Cortex of kidney (tissue), 1 donor: ENCODE measurements at places on chromosomes 12 and 14.

DNA sequence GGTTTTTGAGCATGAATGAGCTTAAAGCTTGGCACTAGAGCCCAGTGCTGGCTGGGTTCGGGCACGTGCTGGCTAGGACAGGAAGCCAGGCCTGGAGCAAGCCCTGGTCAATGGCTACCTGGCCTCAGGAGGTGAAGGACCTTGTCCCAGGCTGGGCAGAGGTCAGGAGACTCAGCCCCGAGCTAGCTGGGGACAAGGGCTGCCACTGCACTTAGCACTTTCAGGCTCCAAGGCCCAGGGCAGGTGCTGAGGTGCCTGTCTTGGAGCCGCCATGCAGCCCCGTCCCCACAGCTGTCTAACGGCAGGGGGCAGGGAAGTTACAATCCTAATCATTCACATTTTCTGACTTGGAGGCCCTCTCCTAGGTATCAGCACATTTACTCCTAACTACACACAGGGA is 4.3 kb upstream of the AQP6 start:
- DNase-seq, result no peak

DNA sequence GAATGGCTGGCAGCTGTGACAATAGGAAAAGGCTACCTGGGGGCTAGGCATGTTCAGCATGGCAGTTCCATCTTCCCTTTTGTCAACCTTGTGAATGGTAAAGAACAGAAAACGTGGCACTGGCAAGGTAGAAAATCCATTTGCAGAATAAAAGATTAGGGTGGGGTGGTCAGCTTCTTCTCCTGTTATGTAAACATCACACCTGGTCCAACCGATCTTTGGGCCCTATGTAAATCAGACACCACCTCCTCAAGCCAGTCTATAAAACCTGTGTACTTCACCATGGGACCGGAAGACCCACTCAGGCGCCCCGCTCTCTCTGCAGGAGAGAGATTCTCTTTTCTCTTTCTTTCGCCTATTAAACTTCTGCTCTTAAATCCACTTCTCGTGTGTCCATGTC is 19.6 kb upstream of the TMEM30B start:
- no peak for DNase-seq

- no peak for DNase-seq
These were observed 6.1 kb downstream of the SDR39U1 start for GRCh38 chr14:24436355-24437019.

DNA sequence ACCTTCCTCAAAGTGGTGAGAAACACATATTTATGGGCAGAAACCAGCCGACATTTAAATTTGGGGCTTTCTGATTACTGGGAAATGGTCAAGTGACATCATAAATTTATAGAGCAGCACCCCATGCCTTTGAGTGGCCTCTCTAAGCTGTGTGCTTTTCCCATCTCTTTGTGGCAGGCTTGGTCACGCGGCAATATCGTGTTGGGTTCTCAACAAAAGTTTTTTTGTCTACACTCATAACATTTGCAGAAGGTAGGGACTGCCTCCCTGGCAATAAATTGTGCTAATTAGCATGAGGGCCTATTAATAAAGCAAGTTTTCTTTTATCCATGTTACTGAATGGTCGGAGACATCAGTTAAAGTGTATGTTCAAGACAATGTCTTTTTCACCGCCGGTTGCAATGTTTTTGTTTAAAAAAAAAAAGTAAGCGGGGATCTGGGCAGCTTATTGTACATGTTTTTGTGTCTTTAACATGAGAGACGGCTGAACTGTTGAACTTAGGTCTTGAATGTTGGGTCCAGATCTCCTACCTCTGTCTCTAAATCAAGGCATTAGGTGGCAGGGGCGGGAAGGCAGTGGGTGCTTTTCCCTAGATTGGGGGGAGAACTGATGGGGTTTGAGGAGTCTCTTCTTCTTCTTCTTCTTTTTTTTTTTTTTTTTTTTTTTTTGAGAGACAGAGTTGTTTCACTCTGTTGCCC is 193.3 kb downstream of the PHETA1 start:
- DNase-seq, result no peak

- no peak for DNase-seq
These were observed 238.3 kb upstream of the OR4E1 start for GRCh38 chr14:21911877-21912276.

GRCh38 chr12:85405781-85406522 is 125.9 kb downstream of the ALX1 start:
- no peak for DNase-seq

GRCh38 chr12:69105101-69105962 is 134.0 kb upstream of the CPSF6 start:
- DNase-seq, result no peak

DNA sequence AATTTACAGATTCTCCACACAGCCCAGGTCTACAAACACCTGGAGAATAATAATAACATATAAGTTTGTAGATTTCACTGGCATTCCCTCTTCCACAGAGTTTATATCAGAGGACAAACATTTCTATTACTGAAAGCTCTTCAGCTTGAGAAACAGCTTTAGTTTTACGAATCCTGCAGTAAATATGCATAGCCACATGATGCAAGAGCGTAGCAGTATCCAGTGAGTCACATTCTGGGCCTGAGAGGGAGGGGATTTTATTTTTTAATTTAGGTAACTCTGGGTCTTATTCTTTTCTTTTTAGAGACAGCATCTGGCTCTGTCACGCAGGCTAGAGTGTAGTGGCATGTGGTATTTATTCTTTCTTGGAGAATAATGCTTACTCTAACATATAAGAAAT is 1002.8 kb downstream of the TRHDE start:
- no peak for DNase-seq

GRCh38 chr12:44026046-44026445 is 190.2 kb downstream of the TMEM117 start:
- no peak for DNase-seq

DNA sequence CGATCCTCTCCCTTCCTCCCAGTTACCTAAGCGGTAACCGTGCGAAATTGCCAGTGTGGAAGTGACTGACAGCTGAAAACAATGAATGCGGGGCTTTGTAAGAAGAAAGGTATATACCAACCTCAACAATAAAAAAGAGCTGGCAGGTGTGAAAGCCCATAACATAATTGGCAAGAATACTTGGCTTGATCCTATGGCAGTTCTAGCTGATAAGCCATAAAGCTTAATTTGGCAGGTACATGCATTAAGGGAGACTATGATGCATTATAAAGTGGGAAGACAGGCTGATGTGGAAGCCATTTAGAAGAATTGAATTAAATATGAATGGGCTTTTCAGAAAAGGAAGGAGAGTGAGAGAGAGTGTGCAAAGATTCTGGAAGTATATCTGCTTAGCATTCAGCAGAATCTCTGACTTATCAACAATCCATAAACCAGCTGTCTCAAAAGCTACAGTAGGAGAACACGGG is 71.3 kb downstream of the CRACR2A start:
- no peak for DNase-seq

GRCh38 chr14:96092936-96093335 is 53.8 kb downstream of the C14orf132 start:
- no peak for DNase-seq

GRCh38 chr14:54985156-54985555 is 41.7 kb downstream of the WDHD1 start:
- no peak for DNase-seq

DNA sequence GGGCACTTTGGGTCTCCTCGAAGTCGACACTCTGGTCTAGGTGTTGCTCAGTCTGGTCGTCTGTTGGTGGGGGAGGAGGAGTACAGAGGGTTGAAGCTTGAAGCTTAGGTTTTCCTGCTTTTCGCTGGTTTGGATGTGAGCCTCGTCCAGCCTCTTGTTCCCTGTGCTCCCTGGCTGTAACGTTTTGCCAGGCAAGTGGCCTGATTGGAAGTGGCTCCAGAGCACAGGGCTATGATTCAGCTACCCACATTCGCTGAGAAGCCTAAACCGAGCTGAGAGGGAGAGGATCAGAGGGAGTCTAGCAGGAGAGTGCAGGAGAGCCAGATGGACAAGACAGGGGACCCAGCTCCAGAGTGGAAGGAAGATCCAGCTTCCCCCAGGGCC is 6.1 kb downstream of the HOXC10 start:
- DNase-seq, result no peak

DNA sequence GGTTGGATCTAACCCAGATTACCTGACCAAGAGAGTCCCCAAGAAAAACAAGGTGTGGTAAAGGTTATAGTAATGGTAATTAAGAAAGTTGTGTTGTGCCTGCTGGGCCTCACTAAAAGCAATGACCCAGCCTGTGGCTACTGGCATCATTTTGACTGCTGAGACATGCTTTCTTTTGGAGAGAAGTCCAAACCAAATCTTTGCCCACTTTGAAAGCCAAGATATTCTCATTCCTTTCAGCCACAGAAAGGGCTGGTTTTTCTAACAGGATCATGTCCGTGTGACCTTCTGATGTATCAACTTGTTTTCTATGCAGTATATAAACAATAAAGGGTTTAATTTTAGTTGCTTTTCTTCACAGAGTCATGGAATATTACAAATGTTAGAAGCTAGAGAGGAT is 388.6 kb downstream of the RAD51B start:
- DNase-seq, result no peak

- DNase-seq, result no peak
These were observed 2.8 kb upstream of the MARK3 start for GRCh38 chr14:103382376-103382775.

- no peak for DNase-seq
These were observed 20.4 kb downstream of the ASPG start for GRCh38 chr14:104105822-104106470.

GRCh38 chr12:63882844-63883243 is 38.3 kb downstream of the SRGAP1 start:
- no peak for DNase-seq

DNA sequence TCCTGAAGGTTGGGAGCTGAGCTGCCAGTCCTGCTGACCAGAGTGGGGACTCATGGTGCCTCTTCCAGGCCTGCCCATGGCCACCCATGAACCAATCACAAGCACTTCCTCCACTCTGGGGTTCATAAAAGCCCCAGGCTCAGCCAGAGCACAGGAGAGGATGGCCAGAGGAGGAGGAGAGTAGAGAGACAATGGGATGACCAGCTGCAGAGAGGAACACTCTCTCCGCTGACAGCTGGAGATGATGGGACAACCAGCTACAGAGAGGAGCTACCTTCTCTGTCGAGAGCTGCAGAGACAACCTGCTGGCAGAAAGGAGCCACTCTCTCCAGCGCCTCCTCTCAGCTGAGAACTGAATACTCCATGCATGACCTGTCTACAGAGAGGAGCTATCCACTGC is 886.1 kb downstream of the BCL11B start:
- no peak for DNase-seq

- no peak for DNase-seq
These were observed 399.4 kb downstream of the TMEM121 start for GRCh38 chr14:105925615-105926372.

DNA sequence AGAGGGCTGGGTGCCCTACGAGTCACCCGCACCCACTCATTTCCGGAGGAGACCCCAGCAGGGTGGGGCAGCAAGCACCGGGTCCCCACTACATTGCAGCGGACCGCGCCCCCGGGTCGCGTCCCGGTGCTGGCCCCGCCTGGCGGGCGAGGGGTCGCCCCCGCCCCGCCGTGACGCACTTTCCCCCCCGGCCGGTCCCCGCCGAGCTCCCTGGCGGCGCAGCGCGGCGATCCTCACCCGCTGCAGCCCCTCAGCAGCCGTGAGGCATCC is 106.1 kb downstream of the PRICKLE1 start:
- DNase-seq, result no peak

GRCh38 chr12:132479291-132479690 is 10.7 kb upstream of the FBRSL1 start:
- no peak for DNase-seq

GRCh38 chr12:11457996-11458645 is 62.8 kb upstream of the PRB2 start:
- DNase-seq, result no peak

DNA sequence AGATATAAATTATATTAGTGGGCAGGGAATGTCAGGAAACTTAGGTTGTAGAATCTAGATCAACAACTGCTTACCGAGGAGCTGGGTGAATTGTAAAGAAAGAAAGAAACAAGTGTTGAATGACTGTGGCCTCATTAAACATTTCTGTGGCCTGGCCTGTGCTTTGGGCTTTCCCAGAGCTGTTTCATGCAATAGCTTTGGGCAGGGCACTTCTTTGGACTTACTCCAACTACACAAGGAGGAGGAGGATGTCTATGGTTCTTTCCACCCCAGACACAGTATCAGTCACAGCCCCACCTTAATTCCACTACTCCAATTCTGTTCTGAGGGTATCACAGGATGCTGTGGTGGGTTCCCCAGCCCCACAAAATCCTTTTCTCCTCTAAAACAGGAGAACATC is 38.0 kb downstream of the DPF3 start:
- no peak for DNase-seq

DNA sequence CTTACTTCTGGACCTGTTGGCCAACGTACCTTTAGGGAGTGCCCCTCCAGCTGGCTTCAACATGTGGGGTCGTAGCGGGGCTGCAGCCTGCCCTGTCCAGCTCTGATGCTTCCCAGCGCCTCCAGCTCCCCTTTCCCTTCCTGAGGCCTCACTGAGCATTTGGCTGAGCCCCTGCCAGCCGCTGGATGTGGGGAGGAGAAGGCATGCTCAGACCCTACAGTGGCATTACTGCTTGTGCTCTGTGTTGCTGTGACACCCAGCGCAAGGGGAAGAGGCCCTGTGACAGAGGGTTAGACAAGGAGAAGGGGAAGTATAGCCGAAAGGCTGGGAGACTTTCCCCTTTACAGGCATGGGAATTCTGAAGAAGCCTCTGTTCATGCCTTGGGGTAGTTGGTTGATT is 145.9 kb downstream of the PRKCH start:
- no peak for DNase-seq

- no peak for DNase-seq
These were observed 17.2 kb upstream of the BDKRB2 start for GRCh38 chr14:96187216-96188031.

- no peak for DNase-seq
These were observed 477.0 kb downstream of the DPF3 start for GRCh38 chr14:72416892-72417291.
